ENCODE measurements at places on chromosomes 7 and 10.

DNA sequence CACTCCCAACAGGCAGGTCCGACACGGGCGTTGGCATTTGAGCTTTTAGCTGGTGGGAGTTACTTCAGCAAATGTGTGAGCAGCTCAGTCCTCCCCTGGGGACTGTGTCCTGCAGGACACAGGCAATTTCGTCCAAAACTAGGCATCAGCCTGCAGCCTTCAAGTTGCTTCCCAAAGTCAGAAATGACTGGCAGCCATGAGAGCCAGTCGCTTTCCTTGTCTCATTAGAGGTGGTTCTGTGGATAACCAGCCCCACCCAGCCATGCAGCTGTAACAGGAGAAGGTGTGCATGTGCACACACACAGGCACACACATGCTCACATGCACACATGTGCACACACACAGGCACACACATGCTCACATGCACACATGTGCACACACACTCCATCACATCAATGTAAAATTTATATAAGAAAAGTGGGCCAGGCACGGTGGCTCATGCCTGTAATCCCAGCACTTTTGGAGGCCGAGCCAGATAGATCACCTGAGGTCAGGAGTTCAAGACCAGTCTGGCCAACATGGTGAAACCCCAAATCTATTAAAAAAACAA lies 138.8 kb upstream of the TCERG1L start:
- DNase-seq: no peak

GRCh38 chr10:71604324-71605018 lies 115.1 kb downstream of the C10orf105 start:
- no peak for DNase-seq

DNA sequence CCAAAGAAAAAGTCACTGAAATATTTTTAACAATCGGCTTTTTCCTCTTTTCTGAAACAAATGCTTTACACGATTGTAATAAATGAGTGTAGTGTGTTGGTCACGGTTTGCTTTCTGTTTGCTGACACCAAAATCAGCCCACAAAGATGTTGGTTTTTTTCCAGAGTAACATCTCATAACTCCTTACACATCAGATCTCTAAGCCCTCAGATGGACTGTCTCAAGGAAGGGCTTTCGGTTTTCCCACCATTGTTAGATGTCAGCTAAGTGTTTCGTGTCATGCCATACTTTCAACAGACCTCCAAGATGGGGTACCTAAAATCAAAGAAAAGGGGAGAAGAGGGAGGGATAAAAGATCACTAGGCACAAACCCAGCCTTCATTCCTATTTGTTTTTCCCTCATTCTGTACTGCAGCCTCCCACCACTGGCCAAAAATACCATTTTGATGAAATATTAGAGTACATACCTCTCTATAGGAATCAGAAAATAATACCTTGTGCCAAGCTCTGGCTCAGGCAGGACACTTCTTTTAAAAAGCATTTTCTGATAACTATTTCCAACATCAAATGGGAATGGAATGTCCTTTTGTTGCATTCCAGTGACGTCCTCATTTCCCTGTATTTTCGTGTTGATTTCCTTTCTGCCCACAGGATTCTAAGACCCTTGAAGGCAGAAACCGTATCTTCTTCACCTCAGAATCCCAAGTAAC lies 159.1 kb downstream of the DGKI start:
- no peak for DNase-seq

- DNase-seq: no peak
These were observed 11.8 kb upstream of the TFAM start for GRCh38 chr10:58373442-58373827.

GRCh38 chr10:96765406-96766240 lies 45.3 kb upstream of the PIK3AP1 start:
- peak; percentile 58 for DNase-seq

DNA sequence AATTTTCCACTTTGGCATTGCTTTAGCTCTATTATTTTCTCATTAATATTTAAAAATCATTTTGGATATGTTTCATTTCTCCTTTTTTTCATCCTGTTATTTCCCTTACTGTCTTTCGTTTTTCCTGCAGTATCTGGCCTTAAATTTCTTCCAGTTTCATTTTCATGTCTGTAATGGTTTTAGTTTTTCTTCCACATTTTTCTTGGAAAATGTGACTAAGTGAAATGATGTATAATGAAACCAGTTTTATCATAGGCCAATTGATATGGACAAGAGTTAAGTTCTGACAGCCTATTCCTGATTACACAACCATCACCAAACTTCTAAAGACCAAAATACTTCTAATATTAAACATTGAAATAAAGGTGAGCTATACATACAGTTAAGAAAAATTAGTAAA lies 158.5 kb downstream of the LHFPL3 start:
- no peak for DNase-seq

DNA sequence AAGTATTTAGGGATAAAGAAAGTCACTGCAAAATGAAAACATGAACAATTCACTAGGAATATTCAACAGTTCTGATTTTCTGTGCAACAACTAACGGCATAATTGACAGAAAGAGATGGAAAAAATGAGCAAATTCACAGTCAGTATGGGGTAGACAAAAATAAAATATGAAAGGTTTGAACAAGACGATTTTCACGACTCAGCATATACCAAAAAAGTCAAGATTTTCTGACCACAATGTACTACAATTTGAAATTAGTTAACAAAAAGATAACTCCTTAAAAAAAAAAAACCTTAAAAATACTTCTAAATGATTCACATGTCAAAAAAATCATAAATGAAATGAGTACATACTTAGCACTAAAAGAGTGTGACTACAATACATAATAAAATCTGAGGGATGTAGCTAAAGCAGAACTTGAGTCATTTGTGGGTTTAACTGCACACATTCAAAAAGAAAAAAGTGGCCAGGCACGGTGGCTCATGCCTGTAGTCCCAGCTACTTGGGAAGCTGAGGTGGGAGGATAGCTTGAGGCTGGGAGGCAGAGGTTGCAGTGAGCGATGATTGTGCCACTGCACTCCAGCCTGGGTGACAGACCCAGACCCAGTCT lies 22.6 kb upstream of the MTURN start:
- no peak for DNase-seq

GRCh38 chr10:48492201-48492600 lies 112.7 kb downstream of the ARHGAP22 start:
- no peak for DNase-seq

DNA sequence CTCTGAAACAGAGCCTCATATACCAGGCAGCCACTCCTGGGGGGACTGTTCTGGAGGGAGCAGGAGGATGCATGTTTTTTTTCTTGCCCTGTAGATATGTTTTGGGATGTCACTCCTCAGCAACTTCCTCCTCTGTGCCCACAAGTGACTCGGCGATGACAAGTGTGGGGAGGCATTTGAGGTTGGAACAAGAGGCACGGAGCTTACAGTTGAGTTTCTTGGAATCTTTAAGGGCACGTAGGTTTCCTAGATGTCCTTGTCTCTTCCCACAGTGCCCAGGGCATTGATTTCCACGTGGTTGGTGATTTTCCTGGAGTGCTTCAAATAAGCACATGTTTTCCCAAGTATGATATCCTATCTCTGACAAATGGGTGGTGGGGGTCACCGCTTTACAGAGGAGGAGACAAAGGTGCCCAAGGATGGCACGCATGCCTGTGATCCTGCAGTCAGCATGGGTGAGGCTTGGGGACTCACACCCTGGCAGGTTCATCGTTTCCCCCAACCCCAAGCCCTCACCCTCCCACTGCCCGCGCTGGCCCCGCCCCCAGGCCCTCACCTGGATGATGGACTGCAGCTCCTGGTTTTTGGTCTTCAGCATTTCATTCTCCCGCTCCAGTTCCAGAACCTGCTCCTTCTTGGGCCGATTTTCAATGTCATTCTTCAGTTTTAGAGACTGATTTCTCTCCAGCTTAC lies 95.2 kb upstream of the GNA12 start:
- DNase-seq: no peak

DNA sequence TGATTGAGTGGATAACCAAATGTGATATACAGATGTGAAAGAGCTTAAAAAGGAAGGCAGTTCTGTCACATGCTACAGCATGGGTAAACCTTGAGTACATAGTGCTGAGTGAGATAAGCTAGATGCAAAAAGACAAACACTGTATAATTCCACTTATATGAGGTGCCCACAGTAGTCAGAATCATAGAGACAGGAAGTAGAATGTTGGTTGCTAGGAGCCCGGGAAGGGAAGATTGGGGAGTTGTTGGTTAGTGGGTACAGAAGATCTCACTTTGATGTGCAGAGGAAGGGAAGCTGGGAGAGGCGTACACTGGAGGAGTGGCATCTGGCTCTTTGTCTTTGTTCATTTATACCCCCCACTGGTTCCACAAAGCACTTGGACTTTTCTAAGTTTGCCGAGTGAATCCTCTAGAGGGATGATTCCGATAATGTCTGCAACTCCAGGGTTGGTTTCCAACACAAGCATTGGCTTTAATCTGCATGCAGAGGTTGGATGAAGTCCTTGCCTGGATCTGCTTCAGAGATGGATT lies 39.5 kb downstream of the TSPAN14 start:
- DNase-seq: no peak

DNA sequence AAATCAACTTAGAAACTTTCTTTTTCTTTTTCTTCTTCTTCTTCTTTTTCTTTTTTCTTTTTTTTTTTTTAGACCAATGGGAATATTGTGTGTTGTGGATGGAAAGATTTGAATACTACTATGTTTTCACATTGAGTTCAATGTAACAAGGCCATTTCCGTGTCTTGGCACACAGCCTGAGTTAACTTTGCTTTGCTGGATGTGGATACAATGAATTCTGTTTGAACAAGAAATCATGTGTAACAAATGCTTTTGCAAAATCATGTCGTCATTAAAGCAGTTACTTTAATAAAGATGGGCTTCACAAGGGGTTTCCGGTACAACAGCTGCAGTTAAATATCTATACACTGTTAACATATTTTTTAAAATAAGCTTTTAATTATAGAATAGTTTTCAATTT lies 13.5 kb upstream of the ENTPD1 start:
- no peak for DNase-seq

DNA sequence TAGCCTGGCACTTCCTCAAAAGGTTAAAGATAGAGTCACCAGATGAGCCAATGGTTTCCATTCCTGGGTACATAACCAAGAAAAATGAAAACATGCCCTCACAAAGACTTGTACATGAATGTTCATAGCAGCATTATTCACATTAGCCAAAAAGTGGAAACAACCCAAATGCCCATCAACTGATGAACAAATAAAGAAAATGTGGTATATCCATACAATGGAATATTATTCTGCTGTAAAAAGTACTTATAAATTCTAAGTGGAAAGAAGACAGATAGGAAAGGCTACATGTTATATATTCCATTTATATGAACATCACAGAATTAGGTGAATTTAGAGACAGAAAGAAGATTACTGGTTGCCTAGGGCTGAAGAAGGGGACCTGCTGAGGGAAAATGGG lies 10.7 kb upstream of the SLC16A9 start:
- no peak for DNase-seq

DNA sequence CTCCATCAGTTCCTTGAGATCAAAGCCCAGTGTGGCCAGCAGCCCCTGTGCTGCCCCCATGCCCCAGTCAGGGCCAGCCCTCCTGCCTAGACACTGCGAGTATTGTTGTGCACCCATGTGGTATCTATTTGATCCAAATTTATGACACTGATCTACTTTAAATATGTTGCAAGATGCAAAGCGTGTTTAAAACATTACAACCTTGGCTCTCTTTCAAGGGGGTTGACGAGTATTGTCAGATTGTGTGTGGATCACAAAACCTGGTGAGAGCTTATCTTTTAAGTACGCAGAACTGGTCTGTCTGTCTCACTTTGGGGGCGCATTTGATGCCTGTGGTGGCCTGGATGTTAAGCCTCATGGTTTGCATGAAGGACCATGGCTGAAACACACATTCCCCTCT lies 108.9 kb downstream of the COL13A1 start:
- DNase-seq: no peak

GRCh38 chr7:24932815-24933214 lies 47.2 kb downstream of the OSBPL3 start:
- no peak for DNase-seq

- no peak for DNase-seq
These were observed 46.8 kb downstream of the ERLIN1 start for GRCh38 chr10:100138921-100139496.

DNA sequence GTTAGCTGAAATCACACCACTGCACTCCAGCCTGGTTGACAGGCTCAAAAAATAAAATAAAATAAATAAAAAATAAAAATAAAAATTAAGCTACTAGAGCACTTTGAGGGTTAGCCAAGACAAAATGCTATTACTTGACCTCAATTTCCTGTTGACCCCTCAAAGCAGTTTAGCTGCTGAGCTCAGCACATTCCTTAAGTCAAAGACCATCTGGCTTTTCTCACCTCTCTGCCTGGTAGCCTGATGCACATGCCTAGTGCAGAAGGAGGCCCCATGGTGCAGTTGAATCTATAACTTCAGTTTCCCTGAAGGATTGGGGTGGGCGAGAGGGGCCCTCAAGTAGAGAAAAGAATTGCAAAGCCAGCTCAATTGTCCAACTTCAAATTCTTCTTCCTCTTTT lies 211.1 kb upstream of the GALNT17 start:
- no peak for DNase-seq

- no peak for DNase-seq
These were observed at the start of gene BMI1 for GRCh38 chr10:22320591-22321155. BMI1 (plus strand) TSS chr10:22321099; CDS start chr10:22326450, 5,351 bp downstream.

GRCh38 chr10:52818019-52818418 lies 45.4 kb upstream of the MBL2 start:
- DNase-seq: no peak
